ENCODE measurements at places on chromosomes 5 and 9.

DNA sequence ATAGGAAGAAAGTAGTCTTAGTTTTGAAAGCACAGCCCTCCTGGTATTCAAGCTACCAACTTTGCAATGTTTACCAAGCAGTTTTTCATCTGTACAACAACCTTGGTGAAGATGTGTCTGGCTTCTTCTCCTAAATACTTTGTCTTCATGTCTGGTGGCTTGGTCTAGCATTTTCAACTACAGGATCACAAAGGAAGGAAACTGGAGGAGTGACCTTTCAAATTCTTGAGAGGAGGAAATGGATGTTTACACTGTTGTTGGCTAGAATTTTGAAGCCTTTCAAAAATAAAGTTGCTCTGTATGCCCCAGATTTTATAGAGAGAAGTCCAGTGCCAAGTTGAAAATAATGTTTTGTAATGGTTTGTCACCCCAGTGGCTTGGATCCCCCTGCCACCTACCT, 16.3 kb downstream of the PAM start:
- no peak for DNase-seq

GRCh38 chr5:174980952-174981351, 256.6 kb downstream of the MSX2 start:
- DNase-seq: no peak

- DNase-seq: no peak
Observed at GRCh38 chr5:89297066-89297465, 414.1 kb upstream of the MEF2C start.

GRCh38 chr9:23855873-23856604, 30.0 kb upstream of the ELAVL2 start:
- DNase-seq: no peak
